Heart left ventricle (tissue), 16 donors: ENCODE measurements at places on chromosomes 13 and 19. TPM values are rescaled to one million over a fixed set of nuclear protein-coding genes. Genes with fewer than 3 reads are reported as not detected.
A peak's percentile ranks its signal among the peaks of the same experiment; 100 is the strongest.

- H3K4me3 ChIP-seq, result no peak overlapping the region
- no peak overlapping the region for H3K27ac ChIP-seq
- H3K27me3 ChIP-seq, result no peaks in the 10 kb centered on the region
- H3K4me1 ChIP-seq, result no peaks in the 10 kb centered on the region
Observed at GRCh38 chr19:38737921-38738737, 6.1 kb downstream of the CAPN12 start.

Gene KLHL1
- total RNA-seq, result not detected

- no peaks in the 10 kb centered on the region for H3K27me3 ChIP-seq
- H3K4me1 ChIP-seq, result peaks cover 12% of the 10 kb centered on the region
- H3K36me3 ChIP-seq, result peaks cover 11% of the 10 kb centered on the region
- no peak for DNase-seq
- no peak overlapping the region for H3K4me3 ChIP-seq
Observed at GRCh38 chr13:41670873-41671443, 213.6 kb downstream of the RGCC start.

- no peak for DNase-seq
- peak overlapping the region; percentile 6 for H3K4me3 ChIP-seq
- no peak overlapping the region for H3K27ac ChIP-seq
- peaks cover 10% of the 10 kb centered on the region for H3K27me3 ChIP-seq
- H3K4me1 ChIP-seq, result peaks cover 15% of the 10 kb centered on the region
Observed at GRCh38 chr19:7505682-7506384, 10.1 kb upstream of the ZNF358 start.

DNA sequence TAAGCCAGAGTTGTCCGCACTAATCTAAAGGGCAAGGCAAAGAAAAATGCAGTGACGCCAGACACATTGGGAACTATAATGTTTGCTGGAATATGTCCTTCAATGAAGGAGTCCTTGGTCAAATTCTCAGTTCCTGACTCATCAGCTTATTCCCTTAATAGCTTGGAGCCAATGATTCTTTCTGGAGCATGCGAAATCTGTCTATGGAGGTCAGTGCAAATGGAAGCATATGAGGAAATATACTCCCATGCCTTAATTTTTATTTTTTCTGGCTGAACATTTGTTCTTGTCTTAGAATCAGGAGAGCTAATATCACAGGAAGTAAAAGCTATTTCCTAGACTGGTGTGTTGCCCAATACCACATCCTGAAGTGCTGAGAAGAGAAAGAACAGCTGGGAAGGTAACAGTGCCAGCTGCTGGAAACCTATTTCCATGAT, 289.8 kb upstream of the SPRY2 start:
- H3K36me3 ChIP-seq, result no peaks in the 10 kb centered on the region
- no peak overlapping the region for H3K4me3 ChIP-seq
- peak overlapping the region; percentile 77 for H3K27ac ChIP-seq
- peak; percentile 28 for DNase-seq
- H3K27me3 ChIP-seq, result no peaks in the 10 kb centered on the region

GRCh38 chr19:40590464-40591265, 10.5 kb upstream of the LTBP4 start:
- DNase-seq, result no peak
- H3K4me3 ChIP-seq, result no peak overlapping the region
- no peak overlapping the region for H3K27ac ChIP-seq
- no peaks in the 10 kb centered on the region for H3K4me1 ChIP-seq

Gene PSG5
- total RNA-seq, result not detected

DNA sequence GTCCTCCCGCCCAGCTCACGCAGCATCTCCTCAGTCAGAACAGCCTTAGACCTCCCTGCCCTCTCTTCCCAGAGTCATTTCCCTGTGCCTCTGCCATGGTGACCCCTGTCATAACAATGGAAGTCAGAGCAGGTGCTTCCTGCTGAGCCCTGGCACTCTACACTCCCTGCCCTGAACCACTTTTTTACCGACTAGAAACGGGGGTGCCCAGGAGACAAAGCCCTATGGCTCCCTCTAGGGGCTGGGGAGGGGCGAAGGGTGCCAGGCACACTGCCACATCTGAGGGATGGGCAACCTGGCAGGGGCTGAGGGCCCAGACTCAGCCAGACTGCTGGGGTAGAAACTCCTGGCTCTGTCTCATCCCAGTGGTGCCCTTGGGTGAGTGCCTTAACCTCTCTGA, 16.4 kb downstream of the ZNF574 start:
- no peaks in the 10 kb centered on the region for H3K36me3 ChIP-seq
- DNase-seq, result no peak
- H3K4me3 ChIP-seq, result no peak overlapping the region
- H3K4me1 ChIP-seq, result peaks cover 6% of the 10 kb centered on the region
- H3K27ac ChIP-seq, result no peak overlapping the region
